ENCODE measurements at places on chromosomes 5 and 9. TPM values are rescaled to one million over a fixed set of nuclear protein-coding genes. Genes with fewer than 3 reads are reported as not detected.

Gene CTNNAL1
- total RNA-seq: 63.0 TPM

Gene BHMT2
- total RNA-seq: 1.7 TPM

Gene FBXO38
- 45.6 TPM for total RNA-seq

Gene PCDHB8
- total RNA-seq: 2.6 TPM
